Hematopoietic multipotent progenitor cell treated with erythropoietin and hydrocortisone succinate and interleukin-3 and kit ligand, for 6 days (in vitro differentiated cells): ENCODE measurements at places on chromosomes 5 and 9.
A peak's percentile ranks its signal among the peaks of the same experiment; 100 is the strongest.

DNA sequence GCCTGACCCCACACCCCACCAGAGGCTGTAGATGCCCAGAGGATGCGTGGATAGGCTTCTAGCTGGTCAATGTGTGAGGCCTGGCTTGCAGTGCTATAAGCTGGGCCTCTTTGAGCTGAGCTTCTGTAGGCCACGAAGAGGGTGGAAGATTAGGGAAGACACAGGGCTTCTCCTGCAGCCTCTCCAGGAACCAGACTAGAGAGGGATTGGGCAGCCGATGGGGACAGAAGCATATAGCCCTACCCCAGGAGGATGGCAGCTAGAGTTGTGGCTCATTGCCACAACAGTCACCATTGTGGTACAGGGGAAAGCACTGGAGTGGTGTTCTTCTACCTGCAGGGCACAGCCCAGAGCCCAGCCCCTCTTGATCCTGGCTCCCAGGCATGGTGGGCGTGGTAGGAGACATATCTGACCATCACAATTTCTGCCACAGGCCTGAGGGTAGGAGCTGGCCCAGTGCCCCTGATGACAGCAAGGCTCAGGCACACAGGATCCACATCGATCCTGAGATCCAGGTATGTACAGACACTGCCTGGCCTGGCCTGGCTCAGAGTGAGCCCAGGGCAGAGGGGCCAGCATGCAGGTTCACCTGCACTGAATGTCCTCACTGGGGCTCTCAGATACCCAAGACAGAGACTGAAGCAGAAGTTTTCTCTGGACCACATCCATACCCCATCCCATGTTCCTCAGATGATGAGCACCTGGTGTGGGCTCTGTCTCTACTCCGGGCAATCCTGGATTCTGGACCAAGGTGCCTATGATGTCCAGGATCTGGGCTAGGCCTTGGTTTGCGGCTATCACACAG lies 8.7 kb downstream of the PDLIM4 start:
- DNase-seq = no peak

DNA sequence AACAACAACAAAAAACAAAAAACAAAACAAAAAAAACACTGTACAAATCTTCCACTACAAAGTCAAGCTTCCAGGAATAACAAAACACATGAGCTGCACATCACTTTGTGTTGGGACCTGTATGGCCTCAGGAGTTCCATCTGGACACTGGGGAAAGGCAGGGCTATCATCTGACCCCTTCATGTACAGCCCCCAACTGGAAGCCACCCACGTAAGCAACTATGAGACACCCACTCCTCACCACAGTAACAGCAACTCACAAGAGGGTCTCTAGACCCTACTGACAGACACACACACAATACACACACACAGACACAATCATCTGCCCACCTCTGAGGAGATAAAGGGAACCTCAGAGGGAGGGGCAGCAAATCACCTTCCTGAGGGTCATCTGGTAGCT lies 81.7 kb upstream of the LRRTM2 start:
- DNase-seq = no peak

DNA sequence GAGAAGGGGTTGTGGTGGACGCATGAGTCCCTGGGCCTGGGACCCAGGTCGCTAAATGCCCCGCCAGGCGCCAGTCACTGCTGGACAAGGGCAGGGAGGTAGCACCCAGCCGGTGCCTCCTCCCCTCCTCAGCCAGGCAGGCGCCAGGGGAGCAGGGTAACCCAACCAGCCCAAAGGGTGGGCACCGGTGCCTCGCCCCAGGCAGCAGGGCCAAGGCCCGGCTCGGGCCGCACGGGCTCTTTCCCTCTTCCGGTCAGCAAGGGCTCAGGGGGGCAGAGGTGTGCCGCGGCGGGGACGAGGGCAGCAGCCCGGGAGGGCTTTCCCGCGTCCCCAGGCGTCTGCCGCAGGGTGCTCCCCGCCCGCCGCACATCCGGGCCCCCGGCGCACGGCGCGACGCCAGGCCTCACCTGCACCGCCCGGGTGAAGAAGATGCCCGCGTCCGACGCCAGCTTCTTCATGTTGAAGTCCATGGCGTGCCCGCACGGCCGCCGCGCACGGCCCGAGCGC lies 393 bp downstream of the SH3GLB2 start:
- DNase-seq = peak; percentile 67

DNA sequence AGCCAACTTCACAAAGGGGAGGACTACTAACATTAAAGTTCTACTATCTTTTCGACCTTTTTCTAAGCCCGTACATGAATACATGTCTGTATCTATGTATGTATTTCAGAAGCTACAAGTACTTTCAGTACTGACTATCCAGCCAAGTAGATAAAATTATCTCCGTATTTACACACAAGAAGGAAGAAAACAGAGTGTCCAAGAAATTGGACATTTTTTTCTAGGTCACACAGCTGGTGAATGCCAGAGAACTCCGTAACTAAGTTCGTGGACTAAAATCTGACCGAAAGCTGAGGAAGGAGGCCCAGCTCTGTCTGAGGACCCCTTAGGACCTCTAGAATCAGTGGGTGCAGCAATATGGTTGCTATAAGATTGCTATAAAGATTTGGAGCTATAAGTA lies 83.4 kb downstream of the MAMDC2 start:
- DNase-seq = no peak

DNA sequence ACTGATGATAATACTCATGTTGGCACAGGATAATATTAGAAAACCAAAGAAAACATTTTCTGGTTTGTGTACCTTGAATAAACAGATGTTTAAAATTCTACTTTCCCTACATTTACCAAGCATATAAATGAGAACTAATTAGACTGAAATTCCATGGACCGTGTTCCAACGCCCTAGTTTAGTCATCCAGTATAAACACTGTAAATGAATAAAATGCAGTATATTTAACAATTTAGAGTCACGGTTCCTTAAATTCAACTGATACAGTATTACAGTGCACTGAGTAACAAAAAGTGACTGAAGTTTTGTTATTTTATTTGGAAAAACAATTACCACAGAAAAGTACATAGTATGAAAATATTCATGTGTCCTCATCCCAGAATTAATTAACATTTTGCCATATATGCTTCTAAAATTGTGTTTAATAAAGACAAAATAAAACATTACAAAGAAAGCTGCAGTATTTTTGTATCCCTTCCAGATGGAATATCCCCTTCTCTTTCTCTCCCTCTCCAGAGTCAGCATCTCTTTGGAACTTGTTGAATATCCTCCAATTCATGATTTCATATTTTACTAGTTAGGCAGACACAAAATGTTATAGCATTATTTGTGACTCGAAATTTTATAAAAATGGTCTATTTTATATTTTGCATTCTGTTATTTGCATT lies 112.5 kb downstream of the HMHB1 start:
- no peak for DNase-seq

- no peak for DNase-seq
Observed at GRCh38 chr5:147073098-147073497, 161.7 kb upstream of the STK32A start.

DNA sequence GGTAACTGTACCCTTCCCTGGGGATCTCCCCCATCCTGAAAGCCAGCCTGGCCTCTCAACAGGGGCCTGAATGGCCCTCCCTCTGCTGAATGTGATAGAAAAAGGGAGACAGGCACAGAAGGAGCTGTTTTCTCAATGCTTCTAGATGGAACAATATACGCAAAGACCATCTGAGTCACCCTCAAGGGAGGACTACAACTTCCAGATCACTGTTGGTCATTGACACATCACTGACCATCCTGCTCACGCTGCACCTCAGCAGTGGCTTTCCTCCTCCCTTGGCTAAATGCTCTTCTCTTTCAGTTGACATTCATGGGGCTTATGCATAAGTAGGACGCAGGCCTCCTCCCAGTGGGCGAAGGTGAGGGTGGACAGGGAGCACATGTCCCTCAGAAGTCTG lies 112.2 kb upstream of the SHB start:
- no peak for DNase-seq

- DNase-seq = no peak
Observed at GRCh38 chr5:109038209-109038840, 290.6 kb downstream of the FER start.

DNA sequence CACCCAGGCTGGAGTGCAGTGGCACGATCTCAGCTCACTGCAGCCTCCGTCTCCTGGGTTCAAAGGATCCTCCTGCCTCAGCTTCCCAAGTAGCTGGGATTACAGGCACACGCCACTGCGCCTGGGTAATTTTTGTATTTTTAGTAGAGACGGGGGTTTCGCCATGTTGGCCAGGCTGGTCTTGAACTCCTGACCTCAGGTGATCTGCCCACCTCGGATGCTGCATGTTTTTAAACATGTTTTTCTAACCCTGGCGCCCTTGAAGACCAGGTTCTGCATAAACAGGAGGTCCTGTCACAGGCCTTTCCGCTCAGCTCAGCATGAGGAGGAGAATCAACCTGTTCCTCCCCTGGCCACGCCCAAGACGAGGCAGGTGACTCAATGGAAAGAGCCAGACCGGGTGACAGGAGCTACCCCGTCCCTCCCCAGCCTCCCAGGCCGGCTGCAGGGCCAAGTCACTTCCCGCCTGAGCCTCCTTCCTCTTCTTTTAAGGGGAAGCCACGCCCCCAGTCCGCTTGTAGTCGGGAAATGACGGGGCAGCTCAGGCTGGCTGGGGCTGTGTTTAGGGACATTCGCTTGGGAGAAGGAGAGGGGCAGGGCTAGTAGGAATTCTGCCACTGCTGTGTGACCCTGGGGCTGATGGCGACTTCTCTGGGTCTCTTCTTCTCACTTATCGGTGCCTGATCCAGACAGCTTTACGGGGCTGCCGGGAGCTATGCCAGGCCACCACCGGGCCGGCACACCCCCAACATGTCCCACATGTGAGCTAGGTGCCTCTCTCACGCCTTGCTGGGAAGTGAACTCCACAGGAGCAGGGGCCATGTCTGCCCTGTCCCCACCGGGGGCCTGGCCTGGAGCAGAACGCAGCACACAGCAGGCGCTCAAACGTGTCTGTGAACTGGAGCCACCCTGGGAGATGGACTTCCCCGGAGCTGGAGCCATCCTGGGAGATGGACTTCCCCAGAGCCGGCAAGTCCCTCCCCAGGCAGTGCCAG lies 6.1 kb downstream of the NOTCH1 start:
- peak; percentile 90 for DNase-seq

DNA sequence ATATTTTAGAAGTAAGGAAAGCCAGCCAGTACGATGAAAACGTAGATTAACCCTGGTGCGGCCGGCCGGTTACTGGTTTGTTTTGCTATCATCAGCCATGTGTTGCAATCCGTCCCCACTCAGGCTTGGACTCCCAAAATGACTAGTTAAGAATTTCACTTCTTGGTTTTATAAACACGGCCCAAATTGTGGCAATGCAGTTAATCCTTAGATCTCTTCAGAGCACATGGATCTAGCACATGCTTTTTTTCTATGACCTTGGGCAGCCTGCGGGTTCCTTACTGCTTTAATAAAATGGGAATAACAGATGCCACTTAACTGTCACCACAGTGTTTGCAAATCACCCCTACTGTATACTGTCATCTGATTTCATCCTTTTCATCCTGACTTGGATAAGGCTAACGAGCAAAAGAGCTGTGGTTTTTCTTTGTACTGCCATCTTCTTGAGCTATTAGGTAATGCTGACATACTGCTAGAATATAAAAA lies 1.5 kb downstream of the NDFIP1 start:
- peak; percentile 76 for DNase-seq

GRCh38 chr9:135512904-135513303 lies 8.3 kb upstream of the LCN1 start:
- no peak for DNase-seq

GRCh38 chr5:174732036-174733020 lies 7.9 kb downstream of the MSX2 start:
- DNase-seq = no peak

GRCh38 chr9:132042324-132042723 lies 37.3 kb downstream of the MED27 start:
- peak; percentile 39 for DNase-seq

GRCh38 chr5:64690417-64691151 lies at the start of gene SHISAL2B:
TSS of gene SHISAL2B (plus strand) at chr5:64690503. CDS start at chr5:64690624, 121 bp downstream.
- peak; percentile 21 for DNase-seq

DNA sequence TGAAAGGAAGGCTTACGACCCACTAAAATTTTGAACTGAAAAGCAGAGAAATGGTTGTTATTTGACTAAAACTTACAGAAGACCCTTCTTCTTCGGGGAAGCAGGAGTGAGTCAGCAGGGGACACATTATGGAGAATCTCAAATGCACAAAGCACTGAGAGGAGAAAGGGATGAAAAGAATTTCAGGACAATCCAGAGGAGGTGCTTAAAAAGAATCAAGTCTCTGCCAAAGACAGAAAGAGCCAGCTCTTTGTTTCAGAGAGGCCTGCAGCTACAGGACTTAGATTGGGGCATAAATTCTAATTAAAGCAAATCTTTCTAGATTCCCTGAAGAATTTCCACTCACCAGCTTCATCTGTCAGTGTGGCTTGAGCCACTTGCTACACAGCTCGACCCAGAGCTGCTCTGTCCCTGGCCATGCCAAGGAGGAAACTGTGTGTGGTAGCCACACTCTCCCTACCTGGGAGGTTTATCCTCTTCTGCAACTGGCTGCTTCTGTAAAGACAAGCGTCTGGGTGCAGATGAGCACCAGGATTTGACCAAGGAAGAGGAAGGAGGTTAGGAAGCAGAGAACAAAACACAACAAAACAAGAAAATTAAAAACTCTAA lies 89.9 kb downstream of the SEMA5A start:
- DNase-seq = no peak

- DNase-seq = no peak
Observed at GRCh38 chr9:120358877-120359276, 221.1 kb downstream of the CDK5RAP2 start.

- peak; percentile 27 for DNase-seq
Observed at GRCh38 chr5:179607160-179607931, 16.1 kb downstream of the HNRNPH1 start.

- no peak for DNase-seq
Observed at GRCh38 chr9:136584934-136585333, 39.1 kb upstream of the NOTCH1 start.

DNA sequence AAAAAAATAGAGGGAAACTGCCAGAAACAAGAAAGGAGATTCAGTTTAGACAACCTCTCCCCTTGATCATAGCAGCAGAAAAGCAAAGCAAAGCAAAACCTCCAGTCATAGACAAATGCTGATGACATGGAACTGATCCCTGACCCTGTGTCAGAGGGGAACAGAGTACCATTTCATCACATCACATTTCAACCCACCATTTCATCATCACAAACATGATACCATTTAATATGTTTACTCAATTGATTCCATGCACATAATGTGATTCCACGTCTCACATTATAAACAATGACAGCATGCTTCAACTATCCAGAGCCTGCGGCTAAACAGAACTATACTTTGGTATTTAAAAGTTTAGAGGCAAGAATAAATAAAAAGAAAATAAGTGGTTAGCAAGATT lies 28.7 kb upstream of the ACOT12 start:
- no peak for DNase-seq

- no peak for DNase-seq
Observed at GRCh38 chr5:117357886-117358285, 783.3 kb upstream of the SEMA6A start.
